ENCODE measurements at places on chromosomes 2 and 18.

DNA sequence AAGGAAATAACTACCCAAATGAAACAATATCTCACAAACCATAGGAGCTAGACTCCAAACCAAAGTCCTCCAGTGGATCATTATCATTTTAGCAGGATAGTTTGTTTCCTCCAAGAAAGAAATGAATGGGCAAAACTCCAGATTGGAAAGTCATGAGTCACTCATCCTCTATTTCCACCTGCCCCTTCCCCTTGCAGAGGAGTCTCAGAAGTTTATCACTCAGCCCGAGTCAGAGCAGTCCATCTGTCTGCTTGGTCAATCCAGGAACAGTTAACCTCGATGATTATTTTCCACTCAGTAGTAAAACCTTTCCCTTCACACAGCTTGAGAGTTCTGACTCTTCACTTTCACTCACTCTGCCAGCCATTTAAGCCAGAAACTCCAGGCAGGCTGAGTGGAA is 462.2 kb downstream of the BCL11A start:
- no peak for DNase-seq

- no peak for DNase-seq
Observed at GRCh38 chr2:133975676-133976428, 278.0 kb upstream of the MGAT5 start.

DNA sequence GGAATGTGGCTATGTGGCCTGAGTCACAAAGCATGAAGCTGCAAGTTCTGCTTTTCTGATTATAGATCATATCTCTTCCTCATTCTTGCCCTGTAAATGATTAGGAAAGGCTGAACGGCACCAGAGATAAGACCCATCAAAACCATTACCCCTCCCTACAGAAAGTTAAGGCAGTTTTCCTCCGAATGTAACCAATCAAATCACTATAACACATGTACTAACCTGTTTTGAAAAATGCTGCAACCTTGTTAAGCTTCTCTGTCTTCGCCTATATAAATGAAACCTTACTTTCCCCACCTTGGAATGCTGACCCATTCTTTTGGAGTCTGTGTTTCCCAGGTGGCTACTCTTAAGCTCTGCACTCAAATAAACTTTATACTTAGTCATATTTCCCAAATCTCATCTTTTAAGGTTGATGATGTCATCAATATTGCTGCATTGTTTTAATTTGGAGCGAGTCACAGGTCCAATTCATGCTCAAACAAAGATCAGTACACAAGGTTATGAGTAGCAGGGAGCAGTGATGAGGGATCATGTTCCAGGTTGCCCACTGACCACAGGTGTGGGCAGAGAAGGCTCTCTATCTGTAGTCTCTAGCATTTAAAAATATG is 662.3 kb downstream of the IRS1 start:
- no peak for DNase-seq

- DNase-seq: no peak
Observed at GRCh38 chr18:27226556-27227075, 41.5 kb upstream of the CHST9 start.

DNA sequence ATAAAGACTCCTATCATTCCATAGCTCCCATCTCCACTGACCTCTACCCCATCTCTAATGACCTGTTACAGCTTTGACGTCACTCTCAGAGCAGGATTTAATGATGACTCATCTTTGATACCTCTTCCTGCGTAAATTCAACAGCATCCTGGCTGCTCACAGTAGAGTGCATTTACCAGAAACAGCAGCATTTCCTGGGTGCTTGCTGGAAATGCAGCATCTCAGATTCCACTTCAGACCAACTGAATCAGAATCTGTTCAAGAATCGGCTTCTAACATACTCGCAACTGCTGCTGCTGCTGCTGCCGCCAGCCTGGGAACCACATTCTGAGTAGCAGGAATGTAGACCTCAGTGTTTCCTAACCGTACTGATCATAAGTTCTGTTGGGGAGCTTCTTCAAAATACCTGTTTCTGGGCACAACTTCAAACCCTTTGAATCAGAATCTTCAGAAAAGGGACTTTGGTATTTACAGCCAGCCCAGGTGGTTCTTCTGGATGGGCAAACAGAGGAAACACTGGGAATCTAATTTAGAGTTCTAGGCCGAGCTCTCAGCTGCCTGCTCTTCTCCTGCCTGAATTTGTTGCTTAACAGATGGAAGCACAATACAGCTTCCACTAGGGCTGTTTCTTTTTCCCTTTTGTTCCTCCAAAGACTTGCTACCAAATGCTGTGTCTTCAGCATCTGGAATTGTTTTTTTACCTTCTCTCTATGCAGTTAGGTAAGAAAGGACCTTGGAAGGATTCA is 241.4 kb downstream of the NCKAP5 start:
- peak; percentile 92 for DNase-seq

DNA sequence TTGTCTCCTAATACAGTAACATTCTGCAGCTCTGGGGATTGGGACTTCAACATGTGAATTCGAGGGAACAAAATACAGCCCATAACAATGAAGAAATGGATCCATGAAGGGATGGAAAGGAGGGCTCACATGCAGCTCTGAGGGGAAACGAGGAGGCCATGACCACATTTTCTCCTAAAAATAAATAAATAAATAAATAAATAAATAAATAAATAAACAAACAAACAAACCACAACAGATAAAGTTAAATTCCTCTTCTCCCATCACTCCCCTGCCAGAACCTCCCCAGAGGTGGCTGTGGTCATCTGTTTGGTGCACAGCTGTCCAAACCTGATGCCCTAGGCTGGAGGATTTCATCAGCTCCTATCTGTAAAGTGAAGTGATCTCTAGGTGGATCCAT is 42.7 kb downstream of the MAL start:
- DNase-seq: no peak

DNA sequence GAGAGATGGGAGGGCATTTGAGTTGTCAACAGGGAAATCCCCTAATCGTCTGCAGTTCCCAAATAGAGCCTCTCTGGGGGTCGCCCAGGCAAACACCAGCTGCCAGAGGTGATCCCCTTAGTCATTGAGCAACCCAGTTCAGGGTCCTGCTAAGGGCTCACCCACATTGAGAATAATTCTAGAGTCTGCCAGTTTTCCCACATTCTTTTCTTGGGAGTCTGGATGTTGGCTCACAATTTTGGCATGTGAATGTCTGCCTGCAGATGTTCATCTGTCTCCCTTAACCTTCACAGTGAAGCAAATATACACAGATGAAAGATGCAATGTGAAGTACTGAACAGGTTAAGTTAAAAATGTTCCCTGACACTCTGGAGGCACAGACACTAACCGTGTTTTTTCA is 11.4 kb upstream of the SMIM21 start:
- DNase-seq: no peak

DNA sequence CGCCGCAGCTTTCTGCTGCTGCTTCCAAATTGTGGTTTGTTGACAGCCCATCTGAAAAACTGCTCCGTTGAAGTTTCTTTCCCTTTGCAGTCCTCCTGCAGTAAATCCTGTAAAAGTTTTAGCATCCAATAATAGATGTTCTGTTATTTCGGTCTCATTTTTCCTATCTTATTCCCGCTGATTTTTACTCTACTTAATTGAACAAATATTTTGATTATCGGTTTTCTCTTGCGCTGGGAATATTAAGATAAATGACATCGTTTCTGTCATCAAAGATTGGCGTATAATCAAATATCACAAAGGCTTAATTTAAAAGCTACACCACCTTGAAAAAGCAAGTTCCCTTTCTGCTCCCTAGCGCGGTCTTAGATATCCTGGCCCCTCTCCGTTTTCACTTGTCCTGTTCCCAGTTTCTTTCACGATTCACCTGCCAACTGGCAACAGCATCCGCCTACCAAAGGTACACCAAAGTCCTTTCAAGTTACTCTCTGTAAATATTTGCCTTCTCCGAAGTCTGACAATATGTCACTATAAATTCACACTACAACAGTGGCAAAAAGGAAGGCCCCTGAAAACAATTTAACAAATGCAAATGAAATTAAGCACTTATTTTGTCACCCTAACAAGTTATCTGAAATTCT is 1.0 kb upstream of the STRN start:
- DNase-seq: no peak

DNA sequence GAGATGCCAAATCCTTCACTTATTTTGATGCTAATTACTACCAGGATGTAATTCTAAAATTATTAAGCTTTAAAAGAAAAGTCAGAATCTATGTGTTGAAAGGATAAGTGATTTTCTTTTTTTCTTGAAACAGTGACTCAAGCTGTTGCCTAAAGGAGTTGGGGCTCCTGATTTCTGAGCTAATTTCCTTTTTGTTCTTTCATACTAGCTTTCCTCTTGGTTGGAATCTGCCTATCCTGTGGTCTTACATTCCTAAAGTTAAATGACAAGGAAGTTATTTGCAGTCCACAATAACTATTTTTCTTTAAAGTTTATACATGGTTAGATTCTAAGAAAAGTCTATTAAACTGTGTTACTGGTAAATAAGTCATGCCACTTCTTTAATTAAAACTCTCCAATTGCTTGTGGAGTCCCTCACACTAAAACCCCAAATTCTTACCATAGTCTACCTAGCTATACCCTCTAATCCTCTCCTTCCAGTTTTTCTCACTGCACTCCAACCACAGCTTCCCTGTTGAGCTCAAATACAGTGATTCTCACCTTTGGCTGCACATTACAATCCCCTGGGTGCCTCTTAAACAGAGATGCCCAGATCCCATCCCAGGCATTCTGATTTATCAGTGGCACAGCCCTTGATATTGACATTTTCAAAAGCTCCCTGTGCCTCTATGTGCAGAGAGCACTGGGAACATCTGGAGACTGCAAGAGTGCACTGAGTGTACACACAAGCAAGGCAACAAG is 63.3 kb upstream of the EFEMP1 start:
- DNase-seq: no peak

GRCh38 chr18:62450546-62451410 is 72.0 kb upstream of the ZCCHC2 start:
- peak; percentile 74 for DNase-seq

- no peak for DNase-seq
Observed at GRCh38 chr2:55761024-55761423, 67.4 kb upstream of the PNPT1 start.

DNA sequence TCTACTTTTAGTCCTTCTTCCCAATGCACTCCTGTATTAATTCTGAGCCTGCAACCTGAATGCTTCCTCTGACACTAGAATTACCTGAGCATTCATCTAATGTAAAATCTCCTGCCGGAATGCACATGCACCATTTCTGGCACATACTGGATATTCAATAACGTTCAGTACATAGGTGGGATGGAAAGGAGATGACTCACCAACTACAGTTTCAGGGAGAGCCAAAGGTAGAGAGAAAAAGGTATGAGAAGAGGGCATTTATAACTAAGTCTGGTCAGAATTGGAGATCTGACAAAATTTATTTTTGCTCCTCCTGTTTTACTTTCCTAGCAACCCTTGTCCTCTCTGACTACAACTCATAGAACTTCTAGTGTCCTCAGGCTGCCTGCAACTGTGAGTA is 1954.1 kb upstream of the CELF4 start:
- no peak for DNase-seq

DNA sequence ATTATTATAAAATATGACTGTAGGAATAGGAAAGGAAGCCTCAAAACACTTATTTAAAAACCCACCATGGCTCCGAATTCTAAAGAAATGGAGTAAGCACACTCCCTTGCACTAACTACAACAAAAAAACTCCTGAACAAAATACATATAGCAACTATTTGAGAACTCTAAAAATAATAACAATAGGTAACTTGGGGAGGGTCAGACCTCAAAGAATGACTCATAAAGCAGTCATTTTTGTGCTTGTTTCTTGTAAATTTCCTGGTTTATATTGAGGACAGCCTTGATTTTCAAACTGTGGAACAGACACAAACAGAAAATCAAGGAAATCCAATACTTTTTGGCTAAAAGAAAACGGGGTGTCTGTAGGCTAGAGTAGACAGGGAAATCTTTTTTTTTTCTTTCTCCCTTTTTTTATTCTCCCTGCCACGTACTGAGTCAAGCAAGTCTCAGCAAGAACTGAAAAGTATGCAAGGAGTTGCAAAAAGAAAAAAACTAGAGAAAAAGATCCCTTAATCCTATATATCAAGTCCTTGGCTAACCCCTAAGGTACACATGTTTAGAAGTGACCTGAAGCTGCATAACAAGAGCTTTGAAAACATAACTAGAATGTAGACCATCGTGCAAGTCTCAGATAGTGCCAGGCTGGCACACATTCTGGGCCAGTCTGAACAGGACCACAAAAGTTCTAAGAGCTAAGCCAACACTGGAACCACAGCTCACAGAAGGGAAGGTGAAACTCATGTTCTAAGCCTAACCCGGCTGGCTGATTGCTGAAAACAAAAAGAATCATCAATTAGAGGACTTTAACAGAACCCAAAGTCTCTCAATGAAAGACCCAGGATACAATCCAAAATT is 403.1 kb upstream of the LYPD1 start:
- DNase-seq: no peak

DNA sequence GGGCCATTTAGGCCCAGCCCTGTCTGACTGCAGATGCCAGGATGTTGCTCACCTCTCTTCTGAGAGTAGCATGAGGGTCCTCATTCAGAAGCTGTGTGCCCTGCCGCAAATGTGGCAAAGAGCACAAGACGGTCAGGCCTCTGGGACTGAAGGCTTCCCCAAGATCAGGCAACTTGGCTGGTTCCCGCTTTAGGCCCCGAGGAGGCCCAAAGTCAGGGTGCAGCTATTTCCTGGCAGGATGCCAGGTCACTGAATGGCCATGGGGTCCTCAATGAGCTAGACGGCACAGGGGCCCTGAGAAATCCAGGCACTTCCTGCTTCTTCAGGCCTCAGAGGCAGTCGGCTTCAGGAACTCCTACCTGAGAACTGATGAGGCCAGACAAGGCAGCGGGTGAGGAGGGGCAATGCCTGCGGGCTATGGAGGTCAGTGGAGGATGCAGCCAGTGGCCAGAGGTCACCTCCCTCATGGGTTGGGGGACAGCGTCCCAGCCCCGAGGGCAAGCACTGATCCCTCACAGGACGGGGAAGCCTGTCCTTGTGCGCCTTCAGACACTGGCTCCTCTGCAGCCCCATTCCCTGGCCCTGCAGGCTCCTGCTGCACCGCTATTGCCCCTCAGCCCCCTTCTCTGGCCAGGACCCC is 44.9 kb downstream of the LMAN2L start:
- DNase-seq: no peak

Measured in NCI-H460 (cell line).